Activated T-helper 17 cell treated with anti-CD3 and anti-CD28 coated beads, Interleukin-2, amount 50 U/mL, for 72 hours (primary cell): ENCODE measurements at places on chromosomes 12 and 14.

DNA sequence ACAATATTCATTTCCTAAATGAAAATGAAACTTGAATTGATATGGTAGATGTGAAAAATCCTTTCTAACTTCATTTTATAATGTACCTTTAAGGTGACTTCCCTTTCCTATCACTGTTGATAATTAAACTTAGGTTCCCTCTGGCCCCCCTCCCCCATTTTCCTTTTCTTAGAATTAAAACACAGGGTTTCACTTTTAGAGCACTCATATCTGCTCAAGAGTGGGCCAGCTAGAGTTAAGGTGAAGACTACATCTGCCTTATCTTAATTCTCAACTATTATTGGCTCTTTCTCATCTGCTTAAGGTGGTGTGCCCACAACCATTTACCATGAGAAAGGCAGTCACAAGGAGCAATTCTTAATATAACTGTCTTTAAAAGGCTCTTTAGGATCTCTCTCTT, 49.7 kb downstream of the LIN52 start:
- H3K4me1 ChIP-seq, result peaks cover 14% of the 10 kb centered on the region
- peak; percentile 14 for ATAC-seq
- H3K27ac ChIP-seq, result peak overlapping the region; percentile 36

- H3K27ac ChIP-seq, result no peak overlapping the region
- no peaks in the 10 kb centered on the region for H3K4me1 ChIP-seq
- no peaks in the 10 kb centered on the region for H3K36me3 ChIP-seq
- no peak for ATAC-seq
- H3K4me3 ChIP-seq, result no peak overlapping the region
Observed at GRCh38 chr12:10102322-10102721, 3.5 kb upstream of the CLEC1A start.

GRCh38 chr14:22226381-22226780, 362.6 kb downstream of the DAD1 start:
- no peak overlapping the region for H3K27ac ChIP-seq
- H3K4me1 ChIP-seq, result no peaks in the 10 kb centered on the region
- H3K27me3 ChIP-seq, result no peaks in the 10 kb centered on the region
- H3K4me3 ChIP-seq, result peak overlapping the region; percentile 64

DNA sequence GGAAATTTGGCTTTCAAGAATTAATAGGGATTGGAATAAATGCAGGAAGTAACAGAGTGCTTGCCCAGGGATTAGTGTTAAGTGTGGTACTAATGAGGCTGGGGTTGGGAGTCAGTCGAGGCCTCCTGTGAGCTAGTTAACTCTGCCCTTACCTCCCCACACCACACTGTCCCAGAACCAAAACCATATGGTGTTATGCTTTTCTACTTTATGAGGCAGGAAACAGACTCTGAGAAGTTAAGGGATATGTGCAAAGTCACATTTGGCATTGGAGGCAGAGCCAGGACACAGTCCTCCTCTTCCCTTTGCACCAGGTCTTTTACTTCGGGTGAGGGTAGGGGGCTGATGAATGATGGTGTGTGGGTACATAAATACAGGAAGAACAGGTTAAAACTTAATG, 41.9 kb downstream of the PELI2 start:
- ATAC-seq, result no peak
- no peak overlapping the region for H3K4me3 ChIP-seq
- H3K36me3 ChIP-seq, result no peaks in the 10 kb centered on the region
- peaks cover 6% of the 10 kb centered on the region for H3K4me1 ChIP-seq
- no peak overlapping the region for H3K27ac ChIP-seq

DNA sequence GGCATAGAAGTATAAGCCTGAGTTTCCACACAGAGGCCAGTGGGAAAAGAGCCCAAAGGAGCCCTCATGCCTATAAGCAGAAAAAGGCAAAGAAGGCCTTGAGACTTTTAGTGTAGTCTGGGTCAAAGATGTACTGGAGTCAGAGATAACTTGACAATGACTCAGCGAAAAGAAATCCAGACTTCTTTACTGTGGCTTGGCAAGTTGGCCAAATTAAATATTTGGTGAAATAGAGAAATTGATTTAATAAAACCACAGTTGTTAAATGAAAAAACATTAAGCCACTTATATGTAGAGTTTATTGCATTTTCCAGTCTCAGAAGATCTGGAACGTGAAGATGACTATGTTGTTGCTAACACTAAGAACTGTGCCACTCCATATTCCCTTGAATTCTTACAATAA, 105.1 kb downstream of the TMTC3 start:
- H3K27me3 ChIP-seq, result peaks cover 13% of the 10 kb centered on the region
- no peak overlapping the region for H3K27ac ChIP-seq
- peaks cover 11% of the 10 kb centered on the region for H3K4me1 ChIP-seq
- peaks cover 4% of the 10 kb centered on the region for H3K36me3 ChIP-seq
